Activated CD4-positive, alpha-beta memory T cell treated with anti-CD3 and anti-CD28 coated beads, Interleukin-2, amount 10 ng/mL, durations not matched to agents 7 days and 5 days (primary cell): ENCODE measurements at places on chromosomes 5 and 9. TPM values are rescaled to one million over a fixed set of nuclear protein-coding genes. Genes with fewer than 3 reads are reported as not detected.

The LHX2 gene
- total RNA-seq: not detected

The SPATA31D4 gene
- total RNA-seq: not detected

The IRX2 gene
- not detected for total RNA-seq

DNA sequence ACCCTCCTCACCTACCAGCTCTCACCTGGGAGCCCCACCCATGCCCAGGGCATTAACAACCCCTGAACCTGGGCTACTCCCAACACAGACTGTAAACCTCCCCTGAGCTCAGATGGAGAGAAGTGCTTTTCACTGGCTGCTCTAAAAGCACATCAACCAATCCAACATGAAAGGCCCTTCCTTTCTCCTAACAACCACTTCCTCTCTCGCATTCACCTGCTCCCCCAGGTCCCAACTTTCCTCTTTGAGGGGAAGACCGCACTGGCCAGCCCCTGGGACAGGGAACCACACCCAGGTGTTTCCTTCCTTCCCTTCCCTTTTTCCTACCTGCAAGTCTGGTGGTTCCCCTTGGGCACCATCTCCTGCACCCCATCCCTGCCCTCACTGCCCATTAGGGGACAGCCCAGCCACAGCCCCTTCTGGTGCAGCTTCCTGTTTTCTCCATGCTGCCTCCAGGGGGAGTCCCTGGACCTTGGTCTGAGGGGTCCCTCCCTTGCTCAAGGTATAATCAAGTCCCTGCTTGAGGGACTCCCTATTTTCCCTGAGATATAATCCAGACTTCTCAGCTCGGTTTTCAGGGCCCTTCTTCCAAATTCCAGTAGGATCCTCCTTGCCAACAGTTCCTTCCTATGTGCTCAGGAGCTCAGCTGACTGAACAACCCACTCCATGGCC is 30.5 kb upstream of the DAB2IP start:
- DNase-seq: no peak

- no peak for DNase-seq
Measured at GRCh38 chr9:112002847-112003457, 106.3 kb downstream of the UGCG start.

DNA sequence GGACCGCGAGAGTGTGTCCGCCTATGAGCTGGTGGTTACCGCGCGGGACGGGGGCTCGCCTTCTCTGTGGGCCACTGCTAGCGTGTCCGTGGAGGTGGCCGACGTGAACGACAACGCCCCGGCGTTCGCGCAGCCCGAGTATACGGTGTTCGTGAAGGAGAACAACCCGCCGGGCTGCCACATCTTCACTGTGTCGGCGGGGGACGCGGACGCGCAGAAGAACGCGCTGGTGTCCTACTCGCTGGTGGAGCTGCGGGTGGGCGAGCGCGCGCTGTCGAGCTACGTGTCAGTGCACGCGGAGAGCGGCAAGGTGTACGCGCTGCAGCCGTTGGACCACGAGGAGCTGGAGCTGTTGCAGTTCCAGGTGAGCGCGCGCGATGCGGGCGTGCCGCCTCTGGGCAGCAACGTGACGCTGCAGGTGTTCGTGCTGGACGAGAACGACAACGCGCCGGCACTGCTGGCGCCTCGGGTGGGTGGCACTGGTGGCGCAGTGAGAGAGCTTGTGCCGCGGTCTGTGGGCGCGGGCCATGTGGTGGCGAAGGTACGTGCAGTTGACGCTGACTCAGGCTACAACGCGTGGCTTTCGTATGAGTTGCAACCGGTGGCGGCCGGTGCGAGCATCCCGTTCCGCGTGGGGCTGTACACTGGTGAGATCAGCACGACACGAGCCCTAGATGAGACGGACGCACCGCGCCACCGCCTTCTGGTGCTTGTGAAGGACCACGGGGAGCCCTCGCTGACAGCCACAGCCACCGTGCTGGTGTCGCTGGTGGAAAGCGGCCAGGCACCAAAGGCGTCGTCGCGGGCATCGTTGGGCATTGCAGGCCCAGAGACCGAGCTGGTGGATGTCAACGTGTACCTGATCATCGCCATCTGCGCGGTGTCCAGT is 1.8 kb downstream of the PCDHA7 start:
- DNase-seq: no peak

GRCh38 chr9:126507318-126508109 is 106.2 kb upstream of the LMX1B start:
- no peak for DNase-seq

DNA sequence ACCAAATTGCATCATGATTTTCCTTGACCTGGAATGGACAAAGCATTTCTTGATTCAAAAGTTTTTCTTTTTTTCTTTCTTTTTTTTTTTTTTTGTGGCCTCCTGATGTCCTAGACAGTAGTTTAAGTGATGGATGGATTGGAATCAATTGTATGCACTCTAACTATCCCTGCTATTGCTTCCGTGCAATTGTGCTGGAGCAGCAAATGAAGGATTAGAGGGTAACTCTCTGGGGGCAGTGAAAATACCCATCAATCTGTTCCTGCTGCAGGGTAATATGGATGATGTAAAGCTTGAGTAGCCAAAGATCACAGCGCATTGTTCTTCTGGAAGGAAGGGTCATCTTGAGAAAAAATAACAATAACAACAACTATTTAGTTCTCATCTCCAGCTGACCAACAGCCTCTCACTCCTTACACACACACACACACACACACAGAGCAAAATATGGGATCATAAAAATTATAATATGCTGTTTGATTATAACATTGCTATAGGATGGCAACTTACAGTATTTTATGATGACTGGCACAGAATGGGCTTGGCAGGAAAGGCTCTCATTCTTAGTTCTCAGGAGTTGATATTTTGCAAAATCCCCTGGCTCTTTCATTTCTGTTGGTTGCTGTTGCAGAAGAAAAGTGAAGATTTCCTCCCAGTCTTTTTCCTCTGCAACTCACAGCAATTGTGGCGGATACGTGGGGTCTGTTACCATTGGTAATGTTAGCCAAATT is 160.9 kb upstream of the DMAC1 start:
- no peak for DNase-seq

- DNase-seq: no peak
Measured at GRCh38 chr5:149443210-149443609, 64.1 kb upstream of the IL17B start.

DNA sequence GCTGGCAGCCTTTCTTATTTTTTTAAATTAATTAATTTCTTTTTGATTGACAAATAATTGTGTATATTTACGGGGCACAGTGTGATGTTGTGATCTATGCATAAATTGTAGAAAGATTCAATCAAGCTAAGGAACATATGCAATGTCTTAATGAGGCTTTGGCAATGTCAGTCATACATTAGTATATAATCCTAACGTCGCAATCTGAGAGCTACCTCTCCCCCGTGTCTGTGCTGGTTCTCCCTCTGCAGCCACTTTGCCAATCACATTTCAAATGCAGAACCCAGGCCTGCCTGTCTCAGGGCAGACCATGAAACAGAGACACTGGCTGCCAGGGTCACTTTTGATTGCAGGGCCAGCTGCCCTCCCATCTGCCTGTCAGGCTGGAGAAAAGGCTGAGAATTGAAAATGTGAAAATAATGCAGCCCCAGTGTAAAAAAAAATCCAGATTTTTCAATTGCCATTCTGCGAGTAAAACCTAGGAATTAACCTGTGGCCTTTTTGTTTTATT is 56.3 kb downstream of the SLC24A2 start:
- no peak for DNase-seq

DNA sequence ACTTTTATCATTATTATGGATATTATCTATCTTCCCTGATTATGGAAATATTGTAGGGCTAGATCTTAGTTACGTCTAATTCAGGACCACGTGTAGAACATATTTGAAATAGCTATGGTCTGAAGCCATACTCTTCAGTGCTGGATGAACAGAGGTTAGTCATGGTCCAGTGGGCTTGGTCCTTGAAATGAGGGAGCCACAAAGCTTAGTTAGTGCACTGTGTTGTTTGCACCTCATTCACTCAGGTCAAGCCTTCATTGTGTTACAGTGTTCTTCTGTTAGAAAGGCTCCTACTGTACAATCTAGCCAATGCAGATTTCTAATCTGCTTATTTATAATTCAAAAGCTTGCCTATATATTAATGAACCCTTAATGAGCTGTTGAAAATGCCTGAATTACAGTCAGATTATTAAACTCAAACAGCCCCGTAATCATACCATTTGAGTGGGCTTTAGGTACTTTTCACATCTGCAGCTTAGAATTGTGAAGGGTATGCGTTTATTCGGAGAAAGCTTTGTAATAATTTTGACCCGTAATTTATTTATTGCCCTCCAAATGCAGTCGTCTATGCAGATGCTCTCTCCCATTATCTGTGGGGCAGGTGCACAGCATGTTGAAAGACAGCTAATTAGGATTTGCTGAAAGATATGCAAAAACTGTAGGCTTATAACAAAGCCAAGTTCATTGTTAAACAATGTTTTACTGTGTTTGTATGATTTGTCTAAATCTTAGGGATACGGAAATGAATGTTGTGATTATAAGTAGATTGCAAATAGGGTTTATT is 164.9 kb downstream of the PBX3 start:
- no peak for DNase-seq
